Omental fat pad (tissue), 4 donors: ENCODE measurements at places on chromosomes 7 and 10.

DNA sequence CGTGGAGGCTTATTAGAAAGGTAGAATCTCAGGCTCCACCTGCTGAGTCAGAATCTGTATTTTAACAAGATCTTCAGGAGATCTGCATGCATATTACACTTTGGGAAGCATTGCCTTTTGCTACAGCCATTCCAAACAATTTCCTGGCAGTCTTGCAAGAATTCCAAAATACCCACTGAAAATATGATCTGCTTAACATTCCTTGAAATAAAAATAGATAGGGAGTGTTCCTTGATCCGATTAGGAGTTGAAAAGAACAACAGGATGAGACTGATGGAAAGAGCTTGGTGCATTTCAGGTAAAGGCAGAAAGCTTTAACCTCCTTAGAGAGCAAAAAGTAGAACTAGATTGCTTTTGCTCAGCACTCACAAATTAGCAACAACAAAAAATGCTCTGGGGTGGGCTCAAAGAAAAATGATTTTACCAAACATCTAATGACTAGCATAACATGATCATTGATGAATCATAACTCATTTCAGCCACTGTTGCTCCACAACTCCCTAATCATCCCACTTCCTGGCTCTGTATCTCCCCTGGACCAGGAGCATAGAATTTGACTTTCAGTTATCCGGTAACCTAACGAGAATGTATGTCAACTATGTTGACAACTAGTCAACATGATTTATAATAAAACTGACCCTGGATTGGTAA is 115.2 kb downstream of the RNLS start:
- DNase-seq = no peak

GRCh38 chr10:131569851-131570715 is 258.6 kb upstream of the TCERG1L start:
- no peak for DNase-seq

DNA sequence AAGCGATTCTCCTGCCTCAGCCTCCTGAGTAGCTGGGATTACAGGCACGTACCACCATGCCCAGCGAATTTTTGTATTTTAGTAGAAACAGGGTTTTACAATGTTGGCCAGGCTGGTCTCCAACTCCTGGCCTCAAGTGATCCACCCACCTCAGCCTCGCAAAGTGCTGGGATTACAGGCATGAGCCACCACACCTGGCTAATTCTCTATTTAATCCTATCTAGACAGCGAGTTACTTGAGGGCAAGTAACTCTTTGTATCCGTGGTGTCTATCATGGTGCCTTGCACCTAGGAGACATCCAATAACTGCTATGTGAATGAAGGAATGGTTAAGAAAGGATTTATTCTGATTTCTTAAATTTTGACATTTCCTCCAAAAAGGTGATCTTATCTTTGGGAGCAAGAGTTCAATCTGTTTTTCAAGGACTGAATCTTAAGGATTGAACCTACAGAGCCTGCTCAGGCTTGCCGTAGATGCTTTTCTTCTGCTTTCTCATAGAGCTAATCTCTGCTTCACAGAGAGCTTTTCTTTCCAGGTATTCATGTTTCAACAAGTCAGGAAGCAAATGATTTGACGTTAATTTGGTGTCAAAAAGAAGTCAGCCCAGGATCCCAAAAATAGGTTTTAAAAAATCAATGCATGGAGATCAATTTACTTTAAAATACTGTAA is 101.6 kb downstream of the CUL2 start:
- DNase-seq = no peak

GRCh38 chr10:104345941-104346340 is 7.7 kb upstream of the ITPRIP start:
- DNase-seq = no peak

DNA sequence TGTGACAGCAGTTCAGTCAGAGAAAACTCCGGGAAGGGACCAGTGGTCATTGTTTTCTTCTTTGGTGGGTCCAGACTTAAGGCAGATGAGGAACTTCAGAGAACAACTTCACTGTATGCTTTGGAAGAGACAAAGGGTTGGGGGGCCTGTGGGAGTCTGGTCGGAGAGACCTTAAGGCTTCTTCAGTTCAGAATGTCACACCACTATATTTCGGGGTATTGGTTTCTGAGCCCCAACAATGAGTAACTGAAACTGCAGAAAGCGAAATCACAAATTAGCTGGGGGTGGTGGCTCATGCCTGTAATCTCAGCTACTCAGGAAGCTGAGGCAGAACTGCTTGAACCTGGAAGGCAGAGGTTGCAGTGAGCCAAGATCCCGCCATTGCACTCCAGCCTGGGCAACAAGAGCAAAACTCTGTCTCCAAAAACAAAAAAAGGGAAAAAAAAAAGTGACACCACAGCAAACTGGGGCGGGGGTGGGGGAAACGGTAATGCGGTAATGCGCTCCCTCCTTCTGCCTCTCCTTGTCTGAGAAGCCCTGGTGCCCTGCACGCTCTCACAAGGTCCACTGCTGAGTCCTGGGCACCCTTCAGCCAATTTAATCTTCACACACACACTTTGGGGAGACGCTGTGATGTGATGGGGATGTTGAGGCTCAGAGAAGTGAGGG is 2.2 kb upstream of the ADIRF start:
- DNase-seq = no peak

DNA sequence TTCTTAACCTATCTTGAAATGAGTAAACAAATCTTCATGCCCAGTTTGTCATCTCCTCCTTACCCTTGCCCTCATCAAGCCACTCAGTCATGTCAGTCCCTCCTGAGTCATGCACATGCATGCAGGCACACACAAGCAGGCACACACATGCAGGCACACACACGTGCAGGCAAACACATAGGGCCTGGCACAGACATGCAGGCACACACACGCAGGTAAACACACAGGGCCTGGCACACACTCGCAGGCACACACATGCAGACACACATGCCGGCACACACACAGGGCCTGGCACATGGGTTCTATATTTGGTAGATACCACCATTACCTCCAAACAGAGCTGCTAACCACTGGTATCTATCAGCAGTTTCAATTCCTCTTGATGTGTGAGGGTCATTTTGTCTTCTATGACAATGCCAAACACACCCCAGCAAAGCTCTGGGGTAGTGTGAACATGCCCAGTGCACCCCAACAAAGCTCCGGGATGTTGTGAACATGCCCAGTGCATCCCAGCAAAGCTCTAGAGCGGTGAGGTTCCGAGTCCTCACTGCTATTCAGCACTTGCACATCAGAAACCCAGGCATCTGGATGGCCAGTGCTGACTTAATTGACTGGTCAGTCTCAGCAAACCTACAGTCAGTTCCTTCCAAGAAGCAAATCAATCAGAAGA is 563.8 kb downstream of the PTPRN2 start:
- no peak for DNase-seq

GRCh38 chr10:91796331-91797047 is 1.7 kb upstream of the TNKS2 start:
- DNase-seq = no peak

DNA sequence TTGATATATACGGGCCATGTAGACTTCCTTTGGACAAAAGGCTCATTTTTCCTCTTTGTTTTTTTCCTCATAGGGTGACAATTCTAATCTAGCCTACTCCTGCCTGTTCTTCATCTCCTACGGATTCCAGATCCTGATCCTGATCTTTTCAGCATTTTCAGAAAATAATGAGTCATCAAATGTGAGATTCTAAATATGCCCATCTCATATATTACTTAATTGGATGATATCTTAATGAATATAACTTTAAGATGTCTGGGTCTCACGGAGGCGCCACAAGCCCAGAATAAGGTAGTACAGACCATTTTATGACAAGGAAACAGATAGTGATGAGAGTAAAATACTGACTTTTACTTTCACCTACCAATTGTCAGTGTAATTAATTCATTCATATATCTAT is 11.4 kb downstream of the ABCC2 start:
- no peak for DNase-seq

- DNase-seq = no peak
These were observed 65.3 kb downstream of the ZFAND4 start for GRCh38 chr10:45607276-45607675.

DNA sequence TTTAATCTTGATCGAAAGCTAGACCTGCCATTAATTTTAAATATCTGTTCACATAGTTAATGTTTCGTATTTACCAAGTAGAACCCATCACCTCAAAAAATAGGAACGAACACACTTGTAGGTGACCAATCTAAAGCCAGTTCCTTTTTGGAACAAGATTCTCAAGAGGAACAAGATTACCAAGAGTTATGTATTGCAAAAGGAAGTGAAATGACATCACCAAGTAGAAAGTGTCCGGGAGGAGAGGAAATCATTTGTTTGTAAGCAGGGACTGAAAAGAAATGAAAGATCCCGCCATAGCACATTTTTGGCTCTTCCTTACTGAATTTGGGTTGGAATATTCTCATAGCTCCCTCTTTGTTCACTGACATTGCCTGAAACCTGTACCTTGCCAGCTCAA is 1200.5 kb downstream of the SORCS1 start:
- DNase-seq = no peak

GRCh38 chr7:33720139-33720538 is 185.2 kb upstream of the BMPER start:
- DNase-seq = no peak

DNA sequence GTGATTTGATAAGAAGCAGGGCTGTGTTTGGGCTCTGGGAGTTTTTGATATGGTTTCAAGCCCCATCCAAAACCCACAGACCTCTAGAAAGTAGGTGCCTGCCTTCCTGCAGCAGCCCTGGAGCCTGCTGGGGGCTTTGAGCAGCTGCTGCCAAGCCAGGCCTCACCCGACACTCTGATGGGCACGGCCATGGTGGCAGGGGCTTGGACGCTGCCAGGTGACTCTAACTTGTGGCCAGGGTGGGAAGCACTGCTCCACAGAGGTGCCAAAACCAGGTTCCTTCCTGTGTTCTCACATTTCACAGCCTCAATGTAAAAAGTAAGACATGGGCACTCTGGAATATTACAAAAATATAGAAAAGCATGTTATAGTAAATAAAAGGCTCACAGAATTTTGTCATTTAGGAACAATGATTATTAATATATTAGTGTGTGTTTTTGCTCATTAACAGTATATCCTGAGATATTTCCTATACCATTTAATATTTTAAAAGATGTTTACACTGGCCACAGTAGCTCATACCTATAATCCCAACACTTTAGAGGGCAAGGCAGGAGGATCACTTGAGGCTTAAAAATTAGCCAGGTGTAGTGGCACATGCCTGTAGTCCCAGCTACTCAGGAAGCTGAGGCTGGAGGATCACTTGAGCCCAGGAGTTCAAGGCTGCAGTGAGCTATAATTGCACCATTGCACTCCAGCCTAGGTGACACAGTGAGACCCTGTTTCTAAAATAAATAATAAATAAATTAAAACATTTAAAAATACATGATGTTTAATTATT is 95.1 kb downstream of the EGFR start:
- no peak for DNase-seq

- DNase-seq = no peak
These were observed 12.1 kb upstream of the TRUB1 start for GRCh38 chr10:114925587-114926586.

GRCh38 chr10:7596356-7596755 is 70.4 kb downstream of the ITIH5 start:
- DNase-seq = no peak

DNA sequence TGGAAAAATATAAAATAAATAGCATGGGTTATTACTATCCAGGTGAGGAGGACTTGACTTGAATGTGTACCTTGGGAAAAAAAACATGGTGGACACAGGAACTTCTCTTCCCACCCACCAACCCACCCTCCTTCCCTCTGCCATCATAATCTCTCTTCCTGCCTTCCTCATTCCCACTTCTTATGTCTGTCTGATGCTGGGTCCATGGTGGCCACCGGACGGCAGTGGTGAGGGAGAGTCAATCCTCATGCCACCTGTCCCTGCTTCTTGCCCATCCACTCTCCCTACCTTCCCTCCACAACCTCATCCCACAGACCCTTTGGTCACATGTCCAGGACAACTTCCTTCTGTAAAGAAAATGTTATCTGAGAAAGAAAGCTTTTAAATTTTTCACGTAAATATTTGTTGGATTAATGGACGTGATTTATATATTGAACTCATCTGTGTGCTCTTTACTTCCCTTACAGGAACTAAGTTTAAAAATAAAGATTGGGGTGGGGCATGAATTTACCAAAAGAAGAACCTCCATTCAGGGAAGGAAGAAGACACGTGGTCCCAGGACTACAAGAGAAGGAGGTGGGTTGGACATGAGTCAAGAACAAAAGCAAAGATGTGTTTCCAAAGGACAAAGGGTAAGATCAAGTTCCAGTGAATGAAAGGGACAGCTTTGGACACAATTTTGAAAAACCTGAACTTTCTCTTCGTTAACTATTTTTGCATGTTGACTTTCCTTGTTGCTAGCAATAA is 104.5 kb downstream of the PIP4K2A start:
- no peak for DNase-seq

DNA sequence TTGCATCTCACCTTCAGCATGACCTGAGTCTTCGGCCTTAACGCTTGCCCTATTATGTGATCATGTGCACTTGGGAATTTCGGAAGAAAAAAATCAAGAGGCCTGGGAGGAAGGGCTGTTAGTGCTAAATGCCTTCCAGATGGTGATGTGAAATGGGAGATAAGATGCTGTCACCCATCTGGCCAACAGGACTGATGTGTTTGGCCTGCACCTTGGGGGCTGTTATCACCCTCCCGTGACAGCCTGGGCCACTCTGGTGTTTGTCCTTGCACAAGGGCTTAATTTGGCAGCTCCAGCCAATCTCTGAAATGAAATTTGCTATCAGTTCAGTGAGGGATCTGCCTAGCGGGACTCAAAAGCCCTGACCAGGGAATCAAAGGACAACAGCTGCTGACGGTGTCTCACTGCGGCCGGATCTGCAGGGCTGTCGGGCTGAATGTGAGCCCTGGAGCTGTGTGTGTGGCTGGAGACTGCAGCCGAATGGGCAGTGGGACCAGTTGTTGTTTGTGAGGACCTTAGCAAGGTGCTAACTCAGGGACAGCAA is 131.4 kb upstream of the BTBD16 start:
- DNase-seq = no peak

- DNase-seq = no peak
These were observed 72.4 kb downstream of the DNAJB6 start for GRCh38 chr7:157409149-157409752.

GRCh38 chr7:371119-371778 is 81.3 kb downstream of the FOXL3 start:
- no peak for DNase-seq

DNA sequence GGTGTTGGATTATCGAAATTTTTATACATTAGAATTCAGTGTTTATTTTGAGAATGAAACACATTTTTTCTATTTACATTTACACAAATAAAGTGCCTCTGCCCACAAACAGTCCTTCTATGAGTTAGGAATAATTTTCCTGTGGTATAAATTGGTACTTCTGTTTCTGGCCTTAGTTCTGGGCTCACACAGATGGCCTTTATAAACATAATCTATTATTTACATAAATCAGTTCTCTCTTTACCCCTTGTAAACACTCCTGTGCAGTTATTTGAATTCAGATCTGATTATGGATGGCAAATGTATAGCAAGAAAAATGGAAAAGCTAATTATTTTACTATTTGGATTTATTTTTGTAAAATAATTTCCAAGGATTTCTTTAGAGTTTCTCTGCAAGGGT is 143.2 kb downstream of the PRKG1 start:
- DNase-seq = no peak
